ENCODE measurements at places on chromosomes 1 and 21.

GRCh38 chr1:229296541-229296941, 25.6 kb downstream of the RAB4A start:
- DNase-seq, result no peak

DNA sequence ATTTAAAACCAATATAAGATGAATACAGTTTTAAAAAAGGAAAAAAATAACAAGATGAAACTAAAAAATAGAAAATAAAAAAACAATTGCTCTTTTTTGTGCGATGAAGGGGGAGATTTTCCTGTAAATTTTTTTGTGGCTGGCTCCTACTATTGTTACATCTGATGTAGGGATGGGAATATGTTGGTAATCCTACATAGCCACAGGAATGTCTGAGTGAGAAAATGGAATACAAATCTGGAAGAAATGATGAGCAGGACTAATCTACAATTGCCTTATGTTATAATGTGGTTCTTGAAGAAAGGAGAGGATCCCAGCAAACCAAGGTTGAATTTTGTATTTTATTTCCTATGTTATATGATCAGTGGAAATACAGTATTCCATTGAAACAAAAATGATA, 40.9 kb downstream of the ATP6V1G3 start:
- no peak for DNase-seq

GRCh38 chr1:94318505-94319030, 81.2 kb upstream of the ARHGAP29 start:
- no peak for DNase-seq

DNA sequence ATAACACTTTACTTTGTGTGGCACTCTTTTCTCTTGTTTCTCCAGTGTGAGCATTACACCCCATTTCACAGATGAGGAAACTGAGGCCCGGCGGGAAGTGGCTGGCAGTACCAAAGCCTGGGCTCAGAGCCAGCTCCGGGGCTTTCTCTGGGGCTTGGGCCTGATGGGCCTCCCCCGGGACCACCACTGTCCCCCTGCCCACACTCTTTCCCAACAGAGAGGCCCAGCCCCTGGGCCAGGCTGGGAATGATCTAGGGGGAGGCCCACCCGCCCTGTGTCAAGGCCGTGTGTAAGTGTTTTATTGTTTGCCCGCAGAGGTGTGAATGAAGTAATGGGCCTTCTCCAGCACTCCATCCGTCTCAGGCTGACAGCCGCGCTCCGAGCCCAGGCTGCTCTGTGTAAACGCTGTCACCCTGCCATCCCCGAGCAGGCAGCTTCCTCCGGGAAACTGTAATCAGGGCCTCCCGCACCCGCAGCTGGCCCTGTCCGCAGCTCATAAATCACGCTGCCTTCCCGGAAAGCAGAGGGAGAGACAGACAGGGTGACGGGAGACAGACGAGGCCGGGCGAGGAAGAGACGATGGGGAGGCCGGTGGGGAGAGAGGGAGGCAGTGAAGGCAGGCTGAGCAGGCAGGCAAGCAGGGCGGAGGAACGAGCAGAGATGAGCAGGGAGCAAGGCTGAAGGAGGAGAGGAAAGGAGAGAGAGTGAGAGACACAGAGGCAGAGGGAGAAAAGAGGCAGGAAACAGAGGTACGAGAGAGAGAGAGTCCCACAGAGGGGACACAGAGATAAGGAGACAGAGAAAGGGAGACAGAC, 109.7 kb upstream of the ZBTB40 start:
- DNase-seq, result no peak

DNA sequence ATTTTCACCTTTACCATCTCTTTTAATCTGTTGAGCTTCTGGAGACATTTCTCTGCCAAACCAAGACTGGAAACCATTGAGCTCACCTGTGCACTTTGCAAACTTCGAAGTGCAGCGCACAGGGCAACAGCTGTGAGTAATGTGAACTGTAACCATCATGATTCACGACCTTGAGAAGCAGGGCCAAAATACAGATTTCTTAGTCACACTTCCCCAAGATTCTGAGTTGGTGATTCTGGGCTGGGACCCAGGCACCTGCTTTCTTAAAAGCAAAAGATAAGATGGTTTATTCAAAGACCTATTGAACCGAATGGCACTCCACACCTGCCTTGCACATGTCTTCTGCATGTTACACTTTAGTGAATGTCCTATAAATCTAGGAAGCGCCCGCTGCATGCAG, 10.2 kb downstream of the AGTRAP start:
- no peak for DNase-seq

GRCh38 chr21:46385846-46386733, 62.1 kb downstream of the PCNT start:
- DNase-seq, result no peak

DNA sequence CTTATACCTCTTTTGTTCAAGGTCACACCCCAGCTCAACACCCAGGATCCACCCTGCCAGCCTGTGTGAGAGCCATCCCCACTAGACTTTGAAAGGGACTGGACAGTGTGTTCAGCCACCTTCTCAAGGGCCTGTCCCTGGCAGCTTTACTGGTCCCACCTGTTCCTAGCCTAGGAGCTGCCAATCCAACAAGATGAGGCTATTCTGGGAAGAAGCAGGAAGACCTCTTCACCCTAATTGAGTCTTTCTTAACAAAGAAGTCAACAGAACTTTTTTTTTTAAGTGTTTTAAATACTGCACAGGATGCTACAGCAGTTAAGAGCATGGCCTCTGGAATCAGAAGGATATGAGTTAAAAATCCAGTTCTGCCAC, 95.8 kb upstream of the HOOK1 start:
- DNase-seq, result no peak

DNA sequence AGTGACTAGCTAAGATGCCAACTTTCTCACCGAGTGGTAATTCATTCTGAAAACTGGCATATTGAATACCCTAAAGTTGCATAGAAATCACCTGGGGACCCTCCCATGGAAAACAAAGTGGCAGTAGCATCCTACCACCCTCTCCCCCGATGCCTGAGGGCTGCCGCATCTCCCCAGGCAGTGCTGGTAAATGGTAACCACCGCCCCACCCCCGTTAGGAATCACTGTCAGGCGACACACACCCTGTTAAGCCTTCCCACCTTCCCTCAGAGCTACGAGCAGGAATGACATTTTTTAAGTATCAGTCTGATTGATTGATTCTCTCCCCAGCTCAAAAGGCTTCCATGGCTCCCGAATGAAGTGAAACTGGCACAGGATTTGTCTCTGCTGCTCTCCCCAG, 28.3 kb downstream of the TMPRSS2 start:
- DNase-seq, result no peak

- DNase-seq, result no peak
Observed at GRCh38 chr1:205698921-205699320, 18.6 kb upstream of the SLC45A3 start.

DNA sequence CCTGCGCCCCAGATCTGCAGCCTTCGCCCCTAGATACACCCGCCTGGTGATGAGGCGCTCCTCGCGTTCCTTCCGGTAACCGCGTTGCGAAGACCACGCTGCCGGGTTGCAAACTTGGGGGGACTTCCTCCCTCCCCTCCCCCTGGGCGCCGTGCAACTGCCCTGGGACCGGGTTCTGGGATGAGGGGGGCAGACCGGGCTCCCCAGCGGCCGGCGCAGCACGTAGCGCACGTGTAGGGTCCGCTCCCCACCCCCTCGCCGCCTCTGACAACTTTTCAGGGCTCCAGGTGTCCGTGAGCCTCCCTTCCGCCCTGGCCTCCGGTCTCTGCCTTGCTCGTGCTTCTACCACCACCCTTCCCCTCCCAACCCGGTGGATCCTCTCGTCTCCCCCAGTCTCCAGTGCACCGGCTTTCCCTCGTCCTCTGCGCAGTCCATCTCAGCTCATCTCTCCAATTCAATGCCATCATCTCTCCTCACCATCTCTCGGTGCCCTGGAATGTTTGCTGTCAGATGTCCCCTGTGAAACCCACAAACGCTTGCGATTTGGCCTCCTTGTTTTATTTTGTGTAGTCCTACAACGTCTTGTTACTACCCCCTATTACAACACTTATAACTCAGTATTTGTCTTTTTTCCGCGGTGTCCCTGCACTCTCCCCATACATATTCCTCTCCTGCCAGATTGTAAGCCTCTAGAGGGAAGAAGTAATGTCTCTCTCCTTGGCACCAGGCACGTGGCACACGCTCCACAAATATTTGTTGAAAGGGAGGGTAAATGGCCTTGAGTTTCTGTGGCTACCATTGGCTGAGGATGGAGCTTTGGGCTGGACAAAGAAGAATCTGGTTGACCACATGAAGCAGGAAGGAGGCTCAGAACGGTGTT, 782 bp downstream of the PCAT6 start:
- no peak for DNase-seq

- DNase-seq, result no peak
Observed at GRCh38 chr1:39574646-39575045, 1.9 kb downstream of the PABPC4 start.

GRCh38 chr1:172163498-172164215, 256.8 kb upstream of the C1orf105 start:
- DNase-seq, result no peak

DNA sequence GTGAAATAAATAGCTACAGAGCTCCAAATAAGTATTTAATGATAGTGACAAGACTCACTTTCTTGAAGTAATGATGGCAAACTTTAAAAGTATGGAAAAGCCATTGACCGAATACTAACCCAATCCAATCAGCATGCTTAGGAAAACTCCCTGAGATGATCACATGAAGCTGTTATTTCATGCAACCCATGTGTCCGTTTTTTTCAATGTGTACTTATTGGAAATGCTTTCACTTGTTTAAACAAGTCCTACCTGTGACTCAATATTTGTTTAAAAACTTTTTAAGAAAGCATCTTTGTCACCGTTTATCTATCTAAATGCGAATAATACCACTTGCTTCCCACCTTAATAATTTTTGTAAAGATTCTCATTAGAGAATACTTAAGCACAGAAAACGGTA, 185.8 kb downstream of the NRIP1 start:
- DNase-seq, result no peak

DNA sequence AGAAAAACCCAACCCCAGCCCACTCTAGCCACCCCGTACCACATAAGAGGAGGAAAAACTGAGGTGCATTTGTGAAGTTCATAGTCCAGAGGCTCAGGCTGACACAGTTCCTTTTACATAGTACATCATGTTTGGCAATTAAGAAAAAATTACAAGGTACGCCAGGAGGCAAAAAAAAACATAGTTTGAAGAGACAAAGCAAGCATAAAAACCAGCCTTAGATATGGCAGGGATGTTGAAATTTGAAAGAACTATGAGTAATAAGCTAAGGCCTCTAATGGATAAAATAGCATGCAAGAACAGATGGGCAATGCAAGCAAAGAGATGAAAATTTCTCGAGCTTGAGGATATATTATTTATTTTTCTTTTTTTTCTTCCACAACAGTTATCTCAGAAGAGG, 31.9 kb downstream of the MIXL1 start:
- DNase-seq, result no peak

GRCh38 chr1:52706941-52707926, 9.1 kb upstream of the COA7 start:
- no peak for DNase-seq

- DNase-seq, result no peak
Observed at GRCh38 chr1:161083748-161084596, 5.4 kb downstream of the NECTIN4 start.

DNA sequence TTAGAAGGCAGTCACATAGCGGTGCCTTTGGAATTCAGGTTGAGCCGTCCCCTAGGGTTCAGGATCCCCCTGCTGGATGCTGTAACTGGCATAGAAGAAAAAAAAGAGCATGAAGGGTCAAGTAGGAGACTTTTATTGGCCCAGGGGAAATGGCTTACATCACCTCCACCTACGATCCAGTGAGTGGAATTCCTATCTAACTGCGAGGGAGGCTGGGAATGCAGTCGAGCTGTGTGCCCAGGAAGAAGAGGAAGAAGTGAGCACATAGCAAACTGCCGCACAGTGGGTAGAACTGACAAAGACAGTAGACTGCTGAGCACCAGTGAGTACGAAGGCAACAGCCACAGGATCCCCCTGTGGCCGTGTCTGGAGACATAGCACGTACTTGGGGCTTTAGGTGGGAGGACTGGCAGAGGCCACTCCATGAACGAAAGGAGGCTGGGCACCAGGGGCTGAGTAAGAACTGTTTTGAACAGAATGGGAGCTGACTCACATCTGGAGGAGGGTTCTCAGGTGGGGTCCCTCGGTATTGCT, 79.2 kb downstream of the RNF220 start:
- no peak for DNase-seq

- no peak for DNase-seq
Observed at GRCh38 chr21:17708522-17709265, 96.0 kb upstream of the BTG3 start.

- DNase-seq, result no peak
Observed at GRCh38 chr21:41901099-41901498, 22.0 kb upstream of the PRDM15 start.

DNA sequence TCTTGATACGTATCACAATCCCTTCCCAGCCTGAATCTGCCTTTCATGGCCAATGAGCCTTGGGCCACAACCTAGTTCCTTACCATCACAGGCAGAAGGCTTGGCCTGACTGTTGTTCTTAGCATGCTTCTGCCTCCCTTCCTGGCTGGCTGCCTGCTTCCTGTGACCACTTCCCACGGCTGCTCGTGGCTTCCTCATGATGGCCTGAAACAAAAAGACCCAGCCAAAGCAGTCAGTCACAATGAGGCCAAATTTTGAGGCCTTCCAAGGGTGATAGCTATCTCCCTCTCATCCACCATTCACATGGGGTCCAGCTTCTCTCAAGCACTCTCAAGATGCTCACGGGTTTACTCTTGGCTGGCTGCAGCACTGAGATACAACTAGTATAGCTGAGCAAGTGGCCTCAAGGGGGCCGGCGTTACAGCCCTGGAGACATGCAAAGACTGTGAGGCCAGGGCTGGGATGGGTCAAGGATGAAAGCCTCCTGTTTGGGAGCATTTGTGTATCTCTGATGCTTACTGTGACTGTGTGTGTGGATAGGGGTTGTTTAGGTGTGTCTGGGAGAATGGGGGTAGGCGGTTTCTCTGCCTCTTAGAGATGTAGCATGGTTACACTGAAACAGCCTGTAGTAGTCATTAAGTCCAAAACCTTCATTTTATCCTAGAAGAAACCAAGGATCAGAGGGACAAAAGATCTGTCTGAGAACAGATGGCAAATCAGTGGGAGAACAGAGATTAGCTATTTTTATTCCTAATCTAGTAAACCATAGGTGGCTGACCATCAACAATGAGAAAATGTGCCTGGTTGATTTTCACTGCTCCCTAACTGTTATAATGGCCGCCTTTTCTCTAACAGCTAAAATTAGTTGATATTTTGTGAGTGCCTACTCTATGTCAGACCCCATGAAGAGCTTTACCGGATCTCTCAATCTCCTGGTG, 5.4 kb upstream of the TOE1 start:
- no peak for DNase-seq

GRCh38 chr1:85629532-85629920, 49.0 kb downstream of the CCN1 start:
- no peak for DNase-seq

GRCh38 chr1:230458509-230458908, 32.4 kb upstream of the PGBD5 start:
- no peak for DNase-seq

- DNase-seq, result no peak
Observed at GRCh38 chr1:225817611-225818061, 7.7 kb downstream of the EPHX1 start.

GRCh38 chr1:38018864-38019343, 6.4 kb downstream of the UTP11 start:
- no peak for DNase-seq

- DNase-seq, result no peak
Observed at GRCh38 chr1:75317976-75318375, 183.8 kb downstream of the LHX8 start.

- DNase-seq, result no peak
Observed at GRCh38 chr1:202058001-202058908, 47.9 kb downstream of the ELF3 start.

- DNase-seq, result no peak
Observed at GRCh38 chr1:53367503-53368313, 39.8 kb upstream of the LRP8 start.

GRCh38 chr1:150997126-150997872, 9.4 kb downstream of the MINDY1 start:
- DNase-seq, result no peak

GRCh38 chr1:238350471-238350870, 459.7 kb upstream of the ZP4 start:
- no peak for DNase-seq

All from smooth muscle cell of the brain vasculature (primary cell).